ENCODE measurements at places on chromosomes 7 and 10. TPM values are rescaled to one million over a fixed set of nuclear protein-coding genes. Genes with fewer than 3 reads are reported as not detected.
A peak's percentile ranks its signal among the peaks of the same experiment; 100 is the strongest.

- DNase-seq, result no peak
These were observed 181.2 kb upstream of the ITGB1 start for GRCh38 chr10:33139181-33139646.

- no peak for DNase-seq
These were observed 28.7 kb downstream of the GBF1 start for GRCh38 chr10:102274062-102274461.

DNA sequence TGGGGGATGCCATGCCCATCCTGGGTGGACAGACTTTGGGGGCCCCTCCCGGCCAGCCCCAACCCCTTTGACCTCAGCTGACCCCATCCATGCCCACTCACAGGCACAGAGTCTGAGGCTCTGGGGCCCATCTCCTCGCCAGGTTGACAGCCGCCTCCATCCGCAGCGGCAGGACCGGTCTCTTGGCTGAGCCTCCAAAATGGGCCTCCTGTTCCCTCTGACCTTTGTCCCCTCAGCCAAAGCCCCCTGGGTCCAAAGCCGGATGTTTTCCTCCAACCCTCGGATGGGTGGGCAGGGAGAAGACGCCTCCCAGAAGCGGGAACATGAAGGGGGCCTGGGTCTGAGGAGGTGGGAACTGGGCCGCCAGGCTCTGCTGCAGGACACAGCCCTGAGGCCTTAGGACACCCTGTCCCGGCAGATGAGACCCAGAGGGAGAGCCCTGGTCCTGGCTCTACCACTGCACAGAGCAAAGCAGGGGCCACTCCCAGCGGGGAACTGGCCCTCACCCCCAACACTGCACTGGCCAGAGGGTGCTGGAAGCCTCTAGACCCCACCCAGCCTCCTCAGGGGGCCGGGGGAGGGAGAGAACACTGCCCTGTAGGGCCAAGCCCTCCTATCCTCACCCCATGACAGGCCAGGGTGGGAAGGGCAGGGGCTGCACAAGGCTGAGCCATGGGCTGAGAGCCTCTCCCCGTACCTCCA lies 12.6 kb downstream of the PDGFA start:
- DNase-seq, result no peak

Gene BAMBI
- 288 TPM for total RNA-seq

DNA sequence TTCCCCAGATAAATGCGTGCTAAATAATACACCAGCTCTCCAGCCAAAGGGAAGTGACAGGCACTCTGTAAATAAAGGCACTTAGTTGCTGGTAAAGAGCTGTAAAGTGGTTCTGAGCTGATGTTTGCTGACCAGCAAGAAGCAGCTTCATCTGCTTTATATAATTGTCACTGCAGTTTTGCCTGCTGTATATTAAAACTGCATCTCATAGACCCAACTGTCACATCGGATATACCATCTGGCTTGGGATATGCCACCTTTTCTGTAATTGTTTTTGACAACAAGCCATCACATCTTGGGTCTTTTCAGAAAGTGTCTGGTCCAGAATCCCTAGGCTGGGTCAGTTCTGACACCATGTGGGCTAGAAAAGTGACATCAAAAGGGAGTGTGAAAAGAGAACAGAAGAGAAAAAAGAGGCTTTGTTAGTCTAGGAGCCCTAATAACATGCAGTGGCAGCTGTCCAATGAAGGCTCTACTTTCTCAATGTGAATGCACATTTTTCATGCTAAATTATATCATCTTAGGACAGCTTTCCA lies 697.6 kb downstream of the KCNMA1 start:
- DNase-seq, result no peak

Gene C10orf62
- total RNA-seq, result not detected

Gene ADAM12
- total RNA-seq, result 0.35 TPM

GRCh38 chr7:27640884-27641574 lies 21.7 kb downstream of the HIBADH start:
- peak; percentile 49 for DNase-seq

GRCh38 chr10:119668461-119668860 lies 17.3 kb downstream of the BAG3 start:
- DNase-seq, result no peak

DNA sequence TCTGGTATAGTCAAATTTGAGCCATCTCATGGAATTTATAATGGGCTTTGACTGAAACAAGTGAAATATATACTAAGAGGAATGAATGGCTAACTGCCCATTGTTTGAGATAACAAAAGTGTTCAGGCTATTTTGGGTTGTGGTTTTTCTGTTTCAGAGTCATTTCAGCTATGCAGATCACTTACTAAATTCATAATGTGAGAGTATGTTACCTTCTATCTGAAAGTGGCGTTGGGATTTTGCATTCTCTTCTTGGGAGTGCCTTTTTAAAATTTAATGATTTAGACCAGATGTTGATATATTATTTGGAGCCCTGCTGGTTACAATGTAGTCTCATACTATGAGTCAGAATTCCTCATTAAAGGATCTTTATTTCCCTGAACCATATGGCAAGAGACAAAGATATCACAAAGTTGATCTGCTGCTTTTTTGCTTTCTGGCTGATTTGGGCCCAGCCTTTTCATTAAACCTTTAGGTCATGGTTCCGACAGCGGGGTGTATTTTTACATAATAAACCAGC lies 10.4 kb downstream of the VCL start:
- no peak for DNase-seq

Gene AEBP1
- not detected for total RNA-seq

DNA sequence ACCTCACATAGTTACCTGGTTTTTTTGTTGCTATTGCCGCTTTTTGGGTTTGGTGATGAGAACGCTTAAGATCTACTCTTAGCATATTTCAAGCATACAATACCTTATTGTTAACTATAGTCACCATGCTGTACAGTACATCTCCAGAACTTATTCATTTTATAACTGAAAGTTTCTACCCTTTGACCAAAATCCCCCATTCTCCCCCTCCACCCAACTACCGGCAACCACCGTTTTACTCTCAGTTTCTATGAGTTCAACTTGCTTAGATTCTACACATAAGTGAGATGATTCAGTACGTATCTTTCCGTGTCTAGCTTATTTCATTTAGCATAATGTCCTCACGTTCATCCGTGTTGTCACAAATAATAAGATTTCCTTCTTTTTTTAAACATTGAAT lies 86.7 kb upstream of the IL6 start:
- no peak for DNase-seq

DNA sequence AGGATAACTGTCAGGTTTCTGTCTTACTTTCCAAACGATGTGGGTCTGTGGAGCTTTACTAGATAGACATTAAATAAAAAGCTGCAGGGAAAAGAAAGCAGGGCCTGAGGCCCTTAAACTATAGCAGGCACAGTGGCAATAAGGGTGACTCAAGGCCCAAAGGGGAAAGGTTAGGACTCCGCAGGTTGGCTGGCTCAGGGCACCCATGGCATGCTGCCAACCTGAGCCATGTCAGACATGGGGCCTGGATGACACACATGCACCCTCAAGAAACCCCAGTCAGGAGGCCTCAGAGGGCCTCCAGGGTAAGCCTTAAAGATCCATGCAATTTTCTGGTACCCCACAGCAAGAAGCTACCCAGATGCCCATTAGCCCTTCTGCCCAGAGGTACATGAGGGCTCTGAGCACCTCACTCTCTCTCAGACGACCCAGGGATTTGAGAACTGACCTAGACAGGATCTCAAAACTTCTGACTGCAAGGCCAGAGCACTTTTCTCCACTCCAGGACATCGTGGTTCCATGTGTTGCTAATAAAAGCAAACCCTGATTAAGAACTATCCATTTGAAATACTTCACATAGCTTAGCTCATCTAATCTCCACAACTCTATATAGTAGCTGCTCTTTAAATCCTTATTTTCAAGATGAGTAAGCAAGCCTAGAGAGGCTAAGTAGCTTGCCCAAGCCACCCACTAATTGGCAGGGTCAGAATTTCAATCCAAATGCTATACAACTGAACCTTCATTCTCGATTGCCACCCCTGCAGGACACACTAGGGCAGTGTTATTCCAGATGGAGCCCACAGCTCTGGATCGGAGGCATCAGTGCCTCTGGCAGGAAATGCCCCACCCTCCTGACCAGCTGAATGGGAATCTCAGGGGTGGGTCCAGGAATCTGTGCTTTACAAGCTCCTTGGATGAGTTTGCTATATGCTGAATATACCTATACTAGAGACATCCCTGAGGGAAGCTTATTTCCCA lies 132.5 kb upstream of the EFCAB10 start:
- DNase-seq, result no peak

DNA sequence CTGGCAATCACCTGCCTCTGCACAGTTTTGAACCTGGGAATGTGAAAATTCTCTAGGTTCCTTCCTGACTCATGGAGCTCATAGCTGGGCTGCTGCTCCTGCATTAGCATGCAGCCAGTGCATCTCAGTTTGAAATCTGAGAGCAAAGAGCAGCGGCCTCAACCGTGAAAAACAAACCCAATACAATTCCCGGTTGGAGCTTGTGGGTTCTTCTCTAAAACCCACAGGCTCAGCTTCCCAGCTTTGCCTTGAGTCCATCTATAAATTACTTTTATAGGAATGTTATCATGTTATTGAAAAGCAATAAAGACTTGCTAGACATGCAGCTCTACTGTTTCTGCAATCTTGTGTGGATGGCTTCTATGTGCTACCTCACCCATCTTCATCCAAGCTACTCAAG lies 191.7 kb downstream of the CXCL12 start:
- DNase-seq, result no peak

Gene CLCN1
- not detected for total RNA-seq

DNA sequence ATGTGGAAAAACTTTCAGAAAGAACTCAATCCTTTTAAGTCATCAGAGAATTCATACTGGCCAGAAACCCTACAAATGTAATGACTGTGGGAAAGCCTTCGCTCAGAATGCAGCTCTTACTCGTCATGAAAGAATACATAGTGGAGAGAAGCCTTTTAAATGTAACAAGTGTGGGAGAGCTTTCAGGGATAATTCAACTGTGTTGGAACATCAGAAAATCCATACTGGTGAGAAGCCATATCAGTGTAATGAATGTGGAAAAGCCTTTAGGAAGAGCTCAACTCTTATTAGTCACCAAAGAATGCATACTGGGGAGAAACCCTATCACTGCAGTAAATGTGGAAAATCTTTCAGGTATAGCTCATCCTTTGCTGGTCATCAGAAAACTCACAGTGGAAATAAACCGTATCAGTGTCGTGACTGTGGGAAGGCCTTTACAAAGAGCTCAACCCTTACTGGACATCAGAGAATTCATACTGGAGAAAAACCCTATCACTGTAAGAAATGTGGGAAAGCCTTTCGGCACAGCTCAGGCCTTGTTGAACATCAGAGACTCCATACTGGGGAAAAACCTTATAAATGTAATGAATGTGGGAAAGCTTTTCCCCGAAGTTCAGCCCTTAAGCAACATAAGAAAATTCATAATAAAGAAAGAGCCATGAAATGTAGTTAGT lies 10.6 kb downstream of the ZNF485 start:
- DNase-seq, result no peak

DNA sequence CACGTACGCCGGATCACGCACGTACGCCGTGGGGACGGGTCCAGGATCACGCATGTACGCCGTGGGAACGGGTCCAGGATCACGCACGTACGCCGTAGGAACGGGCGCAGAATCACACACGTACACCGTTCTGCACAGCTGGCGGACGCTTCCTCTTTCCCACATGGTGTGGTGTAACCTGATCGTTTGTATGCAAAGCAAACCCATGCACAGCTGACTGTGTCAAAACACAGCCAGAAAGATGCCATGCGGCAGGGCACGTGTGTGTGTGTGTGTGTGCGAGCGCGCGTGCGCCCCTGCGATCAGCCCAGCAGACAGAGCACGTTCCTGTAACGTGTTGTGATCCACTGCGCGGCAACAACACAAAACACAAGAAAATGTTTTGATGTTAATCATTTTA lies 573.6 kb downstream of the DNAJB6 start:
- DNase-seq, result no peak

GRCh38 chr10:73974309-73974946 lies 23.5 kb upstream of the VCL start:
- DNase-seq, result no peak

DNA sequence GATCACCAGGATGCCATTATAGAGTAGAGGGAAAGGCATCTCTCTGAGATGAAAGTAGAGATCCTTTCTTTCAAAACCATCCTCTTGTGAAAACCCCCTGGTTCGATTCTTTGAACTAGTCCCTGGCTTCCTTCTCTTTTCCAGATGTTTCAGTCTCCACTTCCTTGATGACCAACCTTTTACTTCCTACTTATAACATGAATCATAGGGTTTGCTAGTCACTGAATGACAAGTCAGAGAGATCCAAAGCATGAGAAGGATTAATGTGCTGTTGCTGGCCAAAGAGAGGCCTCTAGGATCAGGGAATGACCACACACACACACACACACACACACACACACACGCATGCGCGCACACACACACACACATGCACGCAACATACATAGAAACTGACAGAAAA lies 161.1 kb upstream of the FRMD4A start:
- no peak for DNase-seq

- peak; percentile 75 for DNase-seq
These were observed 26.3 kb upstream of the WDR11 start for GRCh38 chr10:120824881-120825309.

DNA sequence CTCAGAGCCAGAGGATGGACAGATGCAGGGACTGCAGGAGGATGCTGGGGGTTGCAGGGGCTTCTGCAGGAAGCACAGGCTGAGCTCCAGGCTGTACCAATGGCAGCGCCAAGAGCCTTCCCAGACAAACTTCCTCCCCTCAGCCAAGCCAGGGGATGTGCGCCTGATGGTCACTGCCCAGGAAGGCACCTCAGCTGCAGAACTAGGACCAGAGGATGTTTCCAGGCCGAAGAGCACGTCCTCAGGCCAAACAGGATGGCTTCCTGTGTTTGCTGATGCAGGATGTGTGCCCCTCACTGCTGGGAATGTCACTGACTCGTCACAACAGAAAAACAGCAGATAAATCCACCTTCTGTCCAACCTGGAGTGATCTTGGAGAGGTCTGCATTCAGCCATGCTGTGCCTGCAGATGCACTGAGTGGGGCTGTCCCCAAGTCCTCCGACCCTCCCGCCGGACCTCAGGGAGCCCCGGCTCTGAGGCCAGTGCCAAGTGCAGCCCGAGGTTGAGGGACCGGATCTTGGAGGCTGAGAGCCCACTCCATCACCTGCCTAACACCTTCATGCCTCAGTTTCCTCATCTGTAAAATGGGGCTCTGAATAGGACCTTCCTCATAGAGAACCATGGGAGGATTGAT lies 152.5 kb upstream of the CHST15 start:
- no peak for DNase-seq

Gene NOLC1
- 65.5 TPM for total RNA-seq

- no peak for DNase-seq
These were observed 27.6 kb upstream of the RNF32 start for GRCh38 chr7:156612930-156613329.

Gene LOXL4
- total RNA-seq, result not detected

Gene H2BK1
- total RNA-seq, result not detected

GRCh38 chr7:75953931-75954330 lies 39.0 kb downstream of the POR start:
- no peak for DNase-seq

- no peak for DNase-seq
These were observed 305.5 kb upstream of the NRG3 start for GRCh38 chr10:81569488-81569887.

GRCh38 chr10:49178489-49179471 lies 9.4 kb downstream of the TMEM273 start:
- DNase-seq, result no peak
